ENCODE measurements at places on chromosomes 2 and 18. TPM values are rescaled to one million over a fixed set of nuclear protein-coding genes. Genes with fewer than 3 reads are reported as not detected.

Gene AMER3
- not detected for total RNA-seq

Gene CHRNG
- not detected for total RNA-seq

Gene ABCB11
- total RNA-seq = 0.03 TPM

Gene UGT1A6
- total RNA-seq = not detected

Gene CFC1
- not detected for total RNA-seq

Gene ARPC2
- 196 TPM for total RNA-seq

Gene SKA1
- 23.8 TPM for total RNA-seq

Gene SLC9A4
- total RNA-seq = not detected

Gene ZNF385B
- not detected for total RNA-seq

Gene LYG1
- 0.29 TPM for total RNA-seq

Gene RTP5
- not detected for total RNA-seq

Gene ANKZF1
- 43.6 TPM for total RNA-seq

Gene CPLX4
- not detected for total RNA-seq

Gene THSD7B
- total RNA-seq = not detected

Gene REEP1
- 2.0 TPM for total RNA-seq

Gene CNGA3
- not detected for total RNA-seq

Gene LOXL3
- 30.4 TPM for total RNA-seq

Gene FHOD3
- total RNA-seq = 2.4 TPM

Gene VRK2
- 36.3 TPM for total RNA-seq

Gene MSTN
- not detected for total RNA-seq

Gene PLCD4
- total RNA-seq = 0.32 TPM

Gene LAMA3
- total RNA-seq = 0.67 TPM

Gene DES
- total RNA-seq = 0.13 TPM

Gene CXCR1
- not detected for total RNA-seq

Gene EFEMP1
- not detected for total RNA-seq

Gene DPYSL5
- total RNA-seq = not detected

Gene LAMA1
- 131 TPM for total RNA-seq

Gene FOXI3
- 0.66 TPM for total RNA-seq

Gene TEKT4
- not detected for total RNA-seq

Gene KHK
- 3.2 TPM for total RNA-seq

Gene RAB17
- 82.8 TPM for total RNA-seq

Gene CCDC148
- 0.13 TPM for total RNA-seq

Gene AGXT
- total RNA-seq = not detected

Gene ANKRD62
- 0.29 TPM for total RNA-seq

Gene PCARE
- not detected for total RNA-seq

Gene PROM2
- not detected for total RNA-seq

Gene GALNT14
- total RNA-seq = 5.9 TPM
